ENCODE measurements at places on chromosomes 13 and 19.

DNA sequence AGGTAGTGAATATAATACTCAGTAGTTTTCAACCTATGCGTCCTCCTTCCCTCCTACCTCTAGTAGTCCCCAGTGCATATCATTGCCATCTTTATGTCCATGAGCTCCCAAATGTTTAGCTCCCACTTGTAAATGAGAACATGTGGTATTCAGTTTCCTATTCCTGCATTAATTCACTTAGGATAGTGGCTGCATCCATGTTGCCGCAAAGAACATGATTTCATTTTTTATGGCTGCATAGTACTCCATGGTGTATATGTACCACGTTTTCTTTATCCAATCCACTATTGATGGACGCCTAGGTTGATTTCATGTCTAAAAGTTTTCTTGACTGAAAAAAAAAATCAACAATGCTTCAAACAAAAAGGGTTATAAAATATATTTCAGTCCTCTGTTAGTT, 303.4 kb upstream of the SGCG start:
- no peak for DNase-seq

DNA sequence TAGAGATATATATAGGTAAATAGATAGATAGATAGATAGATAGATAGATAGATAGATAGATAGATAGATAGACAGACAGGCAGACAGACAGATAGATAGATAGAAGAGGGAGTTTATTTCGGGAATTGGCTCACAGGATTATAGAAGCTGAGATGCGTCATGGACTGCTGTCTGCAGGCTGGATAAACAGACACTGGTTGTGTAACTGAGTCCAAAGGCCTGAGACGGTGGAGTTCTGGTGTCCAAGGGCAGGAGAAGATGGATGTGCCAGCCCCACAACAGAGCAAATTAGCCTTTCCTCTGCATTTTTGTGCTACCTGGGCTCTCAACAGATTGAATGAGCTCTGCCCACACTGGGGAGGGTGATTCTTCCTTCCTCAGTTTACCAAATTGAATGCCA, 2.7 kb downstream of the CYP4F3 start:
- no peak for DNase-seq

- no peak for DNase-seq
Observed at GRCh38 chr19:31445406-31445805, 96.2 kb upstream of the TSHZ3 start.

- no peak for DNase-seq
Observed at GRCh38 chr13:99311137-99311536, 3.9 kb upstream of the GPR183 start.

DNA sequence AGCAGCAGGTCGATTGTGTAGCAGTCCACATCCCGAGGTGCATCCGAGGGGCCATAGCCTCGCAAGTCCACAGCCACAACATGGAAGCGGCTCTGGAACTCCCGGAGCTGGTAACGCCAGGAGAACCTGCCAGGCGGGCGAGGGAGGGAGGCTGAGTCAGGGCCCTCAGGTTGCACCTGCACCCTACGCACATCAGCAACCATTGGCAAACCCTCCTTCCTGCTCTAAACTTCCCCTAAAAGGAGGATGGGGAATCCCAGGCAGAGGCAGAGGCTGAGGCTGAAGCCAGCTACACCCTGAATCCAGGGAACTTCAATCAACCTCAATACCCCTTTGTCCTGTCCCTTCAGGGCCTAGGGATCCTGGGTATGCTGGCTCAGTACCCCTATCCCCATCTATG, 977 bp downstream of the EPHX3 start:
- no peak for DNase-seq

DNA sequence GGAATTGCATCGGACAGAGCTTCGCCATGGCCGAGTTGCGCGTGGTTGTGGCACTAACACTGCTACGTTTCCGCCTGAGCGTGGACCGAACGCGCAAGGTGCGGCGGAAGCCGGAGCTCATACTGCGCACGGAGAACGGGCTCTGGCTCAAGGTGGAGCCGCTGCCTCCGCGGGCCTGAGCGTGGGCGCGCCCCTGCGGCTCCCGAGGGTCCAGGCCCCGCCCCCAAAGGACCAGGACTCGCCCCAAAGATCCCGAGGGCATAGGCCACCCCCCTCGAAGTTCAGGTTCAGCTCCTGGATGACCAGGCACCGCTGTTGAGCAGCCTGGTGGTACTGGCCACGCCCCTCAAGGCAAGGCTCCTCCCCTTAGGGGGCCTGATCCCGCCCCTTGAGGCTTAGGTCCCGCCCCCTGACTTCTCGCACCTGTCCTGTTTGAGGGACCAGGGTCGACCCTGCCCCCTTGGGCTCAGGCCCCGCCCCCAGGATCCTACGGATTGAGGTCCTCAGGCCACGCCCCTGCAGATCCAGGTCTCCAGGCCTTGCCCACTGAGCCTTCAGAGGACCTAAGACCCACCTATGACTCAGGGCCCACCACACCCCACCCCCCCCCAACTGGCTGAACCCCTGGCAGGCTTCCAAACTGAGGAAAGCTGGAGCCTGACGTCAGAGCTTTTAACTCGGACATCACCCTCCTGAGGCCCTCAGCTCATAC, 43.1 kb downstream of the CYP4F22 start:
- DNase-seq: no peak

DNA sequence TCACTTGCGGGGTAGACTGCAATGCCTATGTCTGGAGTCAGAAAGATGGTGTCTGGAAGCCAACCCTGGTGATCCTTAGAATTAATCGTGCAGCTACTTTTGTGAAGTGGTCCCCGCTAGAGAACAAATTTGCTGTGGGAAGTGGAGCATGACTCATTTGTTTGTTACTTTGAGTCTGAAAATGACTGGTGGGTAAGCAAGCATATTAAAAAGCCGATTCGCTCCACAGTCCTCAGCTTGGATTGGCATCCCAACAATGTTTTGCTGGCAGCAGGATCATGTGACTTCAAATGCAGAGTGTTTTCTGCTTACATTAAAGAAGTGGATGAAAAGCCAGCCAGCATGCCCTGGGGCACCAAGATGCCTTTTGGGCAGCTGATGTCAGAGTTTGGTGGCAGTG, 9.5 kb upstream of the ERVV-1 start:
- no peak for DNase-seq

GRCh38 chr19:5692723-5693194, 2.7 kb downstream of the RPL36 start:
- no peak for DNase-seq
